ENCODE measurements at places on chromosomes 3 and 15.

DNA sequence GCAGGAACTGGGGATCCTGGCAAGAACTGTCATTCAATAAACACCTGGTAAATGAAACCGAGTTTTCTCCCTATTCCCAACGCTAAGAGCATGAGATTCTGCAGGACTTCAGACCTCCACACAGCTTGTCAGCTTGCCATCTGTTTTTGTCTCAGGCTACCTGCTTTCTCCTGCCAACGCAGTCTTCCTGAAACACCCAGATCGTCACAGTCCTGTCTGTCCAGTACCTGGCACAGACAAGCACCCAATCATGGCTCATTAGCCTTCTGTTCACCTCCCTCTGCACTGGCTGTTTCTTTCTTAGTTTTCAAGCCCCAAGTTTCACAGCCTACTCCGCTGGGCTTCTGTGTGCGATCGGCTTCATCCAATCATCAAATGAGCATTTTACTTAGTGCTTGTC lies 5.0 kb downstream of the SLC12A8 start:
- no peak for DNase-seq

DNA sequence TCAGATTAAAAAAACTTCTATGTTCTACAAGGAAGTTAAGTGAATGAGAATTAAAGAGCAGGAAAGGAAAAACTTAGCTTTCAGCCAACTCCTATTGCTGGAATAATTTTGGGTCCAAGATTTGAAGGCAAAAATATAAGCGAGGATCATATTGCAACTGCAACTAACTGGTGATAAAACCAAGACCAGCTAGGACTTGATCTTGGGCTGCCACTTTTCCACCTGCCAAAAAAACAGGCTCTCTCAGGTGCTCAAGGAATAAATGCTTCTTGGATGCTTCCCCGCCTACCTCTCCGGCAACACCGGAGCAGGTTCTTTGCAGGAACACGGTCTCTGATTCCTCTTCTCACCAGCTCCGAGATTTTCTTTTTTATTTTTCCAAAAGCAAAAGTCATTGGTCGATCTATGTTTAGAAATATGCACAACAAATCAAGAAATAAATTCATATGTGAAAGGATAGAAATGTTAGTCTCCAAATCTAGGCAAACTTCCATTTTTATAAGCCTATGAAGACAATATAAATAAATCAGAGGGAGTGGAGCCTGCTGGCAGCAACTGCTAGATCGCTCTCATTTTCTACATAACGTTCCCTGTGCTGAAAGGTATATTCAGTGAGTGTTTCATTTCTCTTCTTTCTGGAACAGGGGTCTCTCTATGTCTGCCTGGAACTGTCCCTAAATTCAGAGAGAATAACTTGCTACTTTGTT lies 241.9 kb downstream of the NTRK3 start:
- DNase-seq: no peak

- DNase-seq: no peak
Measured at GRCh38 chr15:33304924-33305323, 5.8 kb upstream of the RYR3 start.

DNA sequence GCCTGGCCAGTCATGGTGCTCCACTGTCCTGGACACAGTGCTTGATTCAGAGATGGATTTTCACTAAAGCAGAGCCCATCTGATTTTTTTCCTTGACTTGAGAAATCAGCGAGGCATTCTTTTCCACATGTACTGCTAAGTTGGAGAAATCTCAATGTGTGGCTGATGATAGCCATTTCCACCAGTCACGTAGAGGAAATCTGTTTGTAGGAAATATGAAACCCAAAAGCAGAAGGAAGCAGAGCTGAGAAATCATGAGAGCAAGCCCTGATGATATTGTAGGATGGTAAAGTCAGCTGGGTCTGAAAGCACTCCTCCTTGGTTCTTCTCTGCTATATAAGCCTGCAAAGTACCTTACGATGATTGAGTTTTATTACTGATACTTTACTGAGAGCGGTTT lies 1233.4 kb downstream of the ROBO2 start:
- DNase-seq: no peak

GRCh38 chr3:168342946-168343850 lies 247.5 kb upstream of the GOLIM4 start:
- DNase-seq: no peak

DNA sequence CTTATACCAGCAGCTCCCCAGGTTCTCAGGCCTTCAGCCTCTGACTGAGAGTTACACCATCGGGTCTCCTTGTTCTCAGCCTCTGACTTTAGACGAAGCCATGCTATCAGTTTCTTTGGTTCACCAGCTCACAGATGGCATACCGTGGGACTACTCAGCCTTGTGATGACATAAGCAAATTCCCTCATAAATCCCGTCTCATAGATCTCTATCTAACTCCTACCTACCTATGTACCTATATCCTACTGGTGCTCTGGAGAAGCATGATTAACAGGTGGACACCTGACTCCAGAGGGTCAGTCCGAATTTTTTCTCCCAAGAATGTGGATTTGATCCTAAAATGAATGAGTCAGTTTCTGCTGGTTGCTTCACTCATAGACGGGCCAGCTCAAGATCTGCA lies 59.1 kb upstream of the CDV3 start:
- no peak for DNase-seq

Data from NCI-H1092 treated with DMSO at 0.1 percent for 48 hours (cell line).